ENCODE measurements at places on chromosomes 12 and 14.

GRCh38 chr12:50013361-50014147 lies 11.7 kb downstream of the RACGAP1 start:
- no peak for DNase-seq

DNA sequence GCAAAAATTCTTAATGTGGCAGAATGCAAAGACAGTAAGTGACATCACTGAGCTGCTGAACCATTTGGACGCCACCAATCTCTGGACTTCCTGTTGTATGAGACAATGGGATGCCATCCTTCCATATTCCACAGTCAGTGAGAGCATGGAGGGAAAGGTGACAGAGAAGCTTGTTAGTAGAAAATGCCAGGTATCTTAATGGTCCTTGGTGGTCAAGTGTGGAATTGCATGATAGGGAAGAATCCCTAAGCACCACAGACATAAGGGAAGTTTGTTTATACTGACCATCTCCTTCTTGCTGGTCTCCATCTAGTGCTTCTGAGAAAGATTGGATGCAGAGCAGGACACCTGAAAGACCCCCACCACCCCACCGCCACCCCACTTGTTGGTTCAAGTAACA lies 1410.0 kb upstream of the TMEM132C start:
- no peak for DNase-seq

- no peak for DNase-seq
Observed at GRCh38 chr14:23932639-23933038, 20.9 kb upstream of the DHRS4 start.

DNA sequence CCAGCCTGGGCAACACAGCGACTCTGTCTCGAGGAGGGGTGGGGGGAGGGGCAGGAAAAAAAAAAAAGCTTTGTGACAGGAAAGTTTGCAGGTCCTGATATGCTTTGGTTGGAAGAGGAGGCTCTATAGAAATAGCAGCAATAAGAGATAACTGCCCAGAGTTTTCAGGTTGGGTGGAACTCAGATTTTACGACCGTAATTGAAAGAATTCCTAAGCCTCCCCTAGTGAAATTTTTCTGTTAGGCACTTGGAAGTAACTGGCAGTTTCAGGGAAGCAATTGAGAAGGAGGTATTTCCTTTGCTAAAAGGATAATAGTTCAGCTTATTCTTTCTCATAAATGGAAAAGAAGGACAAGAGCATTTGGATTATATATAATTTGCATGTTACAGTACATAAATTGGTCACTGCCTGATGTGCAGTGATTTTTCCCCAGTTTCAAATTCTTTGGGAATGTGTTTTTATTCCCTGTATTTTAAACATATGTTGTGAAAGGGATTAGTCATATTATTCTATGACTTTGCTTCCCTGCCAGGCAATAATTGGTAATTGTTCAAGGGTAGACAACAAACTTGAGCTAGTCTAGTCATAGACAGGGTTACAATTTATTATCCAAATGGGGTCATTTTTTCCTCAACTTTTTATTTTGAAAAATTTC lies 452.8 kb downstream of the AEBP2 start:
- no peak for DNase-seq

DNA sequence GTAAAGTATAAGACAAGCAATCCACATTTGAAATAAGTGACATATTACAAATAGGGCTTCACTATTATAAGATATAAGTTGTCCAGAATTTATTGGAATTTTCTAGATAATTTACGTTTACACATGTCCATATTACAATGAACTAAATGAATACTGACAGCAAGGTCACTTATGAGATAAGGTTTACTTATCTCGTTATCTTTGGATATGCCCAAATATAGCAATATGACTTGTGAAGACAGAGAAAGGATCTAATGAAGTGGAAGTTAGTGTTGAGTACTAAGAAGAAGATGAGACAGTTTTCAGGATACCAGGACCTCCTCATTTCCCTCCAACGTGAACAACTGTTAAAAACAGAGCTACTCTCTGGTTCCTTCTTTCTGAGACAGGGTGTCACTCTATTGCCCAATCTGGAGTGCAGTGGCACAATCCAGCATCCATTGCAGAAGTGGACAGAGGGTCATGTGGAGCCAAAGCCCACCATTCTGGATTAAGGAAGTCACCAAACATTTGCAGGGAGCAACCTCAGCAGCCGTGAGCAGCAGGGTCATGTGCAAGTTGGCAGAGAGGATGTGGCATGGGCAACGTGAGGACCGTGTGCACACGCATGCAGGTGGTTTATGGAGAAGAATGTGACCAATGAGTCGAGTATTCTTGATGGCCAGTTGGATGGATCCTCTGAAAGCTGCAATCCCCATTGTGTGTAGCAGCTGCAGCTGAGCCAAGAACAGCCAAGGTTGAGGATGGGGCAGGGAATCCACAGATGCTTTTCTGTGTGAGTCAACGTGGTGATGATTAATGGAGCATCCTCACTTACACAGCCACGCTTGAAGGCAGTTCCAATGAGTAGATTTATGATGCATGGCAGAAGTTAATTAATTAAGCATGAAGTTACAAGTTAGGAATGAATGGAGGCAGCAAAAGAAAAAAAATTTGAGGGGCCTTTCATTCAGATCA lies 111.0 kb downstream of the BICD1 start:
- no peak for DNase-seq

DNA sequence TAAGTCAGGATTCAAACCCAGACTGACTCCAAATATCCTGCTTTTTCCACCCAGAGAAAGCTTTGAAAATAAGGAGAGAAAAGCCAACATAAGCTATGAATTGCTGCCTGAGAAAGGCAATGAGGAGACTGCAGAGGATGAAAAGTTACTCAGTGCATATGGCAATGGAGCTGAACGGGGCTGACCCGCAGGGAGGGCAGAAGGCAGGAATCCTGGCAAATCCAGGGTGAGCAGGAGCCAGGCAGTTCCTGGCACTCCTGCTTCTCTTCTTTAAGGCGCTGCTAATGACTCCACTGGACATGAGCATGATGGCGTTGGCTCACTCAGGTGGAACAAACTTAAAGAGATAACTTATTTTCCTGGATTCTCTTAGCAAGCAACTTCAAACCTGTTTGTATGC lies 95.2 kb upstream of the TMCC3 start:
- no peak for DNase-seq

DNA sequence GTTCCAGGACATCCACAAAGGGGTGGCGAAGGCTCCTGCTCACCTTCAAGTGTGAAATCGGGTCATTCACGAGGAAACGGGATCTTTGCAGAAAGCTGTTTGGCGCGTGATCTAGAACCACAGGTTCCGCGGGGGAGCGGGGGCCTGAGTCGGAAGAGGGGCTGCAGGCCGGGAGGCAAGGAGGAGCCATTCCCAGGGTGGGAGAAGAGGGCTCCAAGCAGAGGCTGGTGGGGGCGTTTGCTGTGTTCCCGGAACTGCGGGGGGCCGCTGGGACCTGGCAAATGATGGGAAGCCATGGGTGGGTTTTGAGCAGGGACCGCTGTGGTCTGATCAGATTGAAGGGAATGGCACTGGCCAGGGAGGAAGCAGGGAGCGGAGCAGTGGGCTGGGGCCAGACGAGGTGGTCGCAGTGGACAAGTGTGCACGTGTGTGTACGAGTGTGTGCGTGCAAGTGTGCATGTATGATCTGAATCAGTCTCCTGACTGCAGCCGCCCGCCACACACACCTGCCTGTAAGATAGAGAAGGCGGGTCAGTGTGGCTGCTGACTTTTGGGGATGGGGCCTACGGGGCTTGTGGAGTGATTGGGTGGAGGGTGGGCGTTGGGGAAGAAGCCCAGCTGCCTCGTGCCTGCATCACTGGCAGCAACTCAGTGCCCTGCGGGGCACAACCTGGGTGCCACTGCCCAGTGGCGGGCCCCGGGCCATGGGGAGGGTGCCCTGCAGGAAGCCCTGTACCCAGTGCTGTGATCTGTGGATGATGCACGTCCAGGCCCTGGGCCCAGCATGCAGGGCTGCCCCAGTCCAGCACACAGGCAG lies 141.9 kb downstream of the KIF26A start:
- no peak for DNase-seq

GRCh38 chr14:88614218-88614907 lies 51.5 kb downstream of the ZC3H14 start:
- no peak for DNase-seq

- no peak for DNase-seq
Observed at GRCh38 chr12:30364822-30365221, 330.8 kb downstream of the IPO8 start.

- no peak for DNase-seq
Observed at GRCh38 chr14:77603654-77604255, 12.7 kb downstream of the SPTLC2 start.

GRCh38 chr12:122846622-122847515 lies 11.6 kb downstream of the HIP1R start:
- no peak for DNase-seq

GRCh38 chr12:19761463-19761862 lies 322.2 kb downstream of the AEBP2 start:
- no peak for DNase-seq

GRCh38 chr12:117147639-117148038 lies 42.6 kb downstream of the FBXO21 start:
- no peak for DNase-seq

DNA sequence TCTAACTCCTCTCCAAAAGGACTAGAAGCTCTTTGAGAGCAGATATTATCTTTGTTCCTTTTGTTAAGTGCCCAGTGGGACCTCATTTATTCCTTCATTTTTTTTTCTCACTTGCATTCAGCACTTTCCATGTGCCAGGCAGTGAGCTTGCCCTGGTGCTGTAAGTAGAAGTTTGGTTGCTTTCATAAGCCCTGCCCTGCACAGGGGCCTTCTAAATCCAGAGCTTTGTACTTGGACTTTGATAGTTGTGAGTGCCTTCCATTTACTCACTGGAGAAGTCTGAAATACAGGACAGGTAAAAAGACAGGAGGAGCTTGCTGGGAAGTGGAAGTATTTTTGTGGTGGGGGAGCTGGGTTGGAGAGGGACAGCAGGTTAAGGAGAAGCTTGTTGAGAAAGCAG lies 56.7 kb upstream of the PTCSC3 start:
- DNase-seq, result no peak

DNA sequence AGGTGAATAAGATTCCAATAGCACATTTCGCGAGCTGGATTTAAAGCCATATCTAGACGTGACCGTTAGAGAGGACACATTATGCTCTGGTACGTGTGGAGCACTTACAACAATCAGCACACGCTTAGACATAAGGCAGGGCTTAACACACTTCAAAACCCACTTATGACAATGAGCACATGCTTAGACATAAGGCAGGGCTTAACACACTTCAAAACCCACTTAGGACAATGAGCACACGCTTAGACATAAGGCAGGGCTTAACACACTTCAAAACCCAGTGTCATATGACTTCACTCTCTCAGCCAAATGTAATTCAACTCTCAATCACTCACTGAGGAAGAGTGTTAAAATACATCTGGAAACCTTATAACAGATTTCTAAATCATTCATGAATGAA lies 11.2 kb upstream of the PLD4 start:
- DNase-seq, result no peak

All from NCI-H526 treated with DMSO at 0.1 percent for 48 hours (cell line).